ENCODE measurements at places on chromosomes 2 and 18.

DNA sequence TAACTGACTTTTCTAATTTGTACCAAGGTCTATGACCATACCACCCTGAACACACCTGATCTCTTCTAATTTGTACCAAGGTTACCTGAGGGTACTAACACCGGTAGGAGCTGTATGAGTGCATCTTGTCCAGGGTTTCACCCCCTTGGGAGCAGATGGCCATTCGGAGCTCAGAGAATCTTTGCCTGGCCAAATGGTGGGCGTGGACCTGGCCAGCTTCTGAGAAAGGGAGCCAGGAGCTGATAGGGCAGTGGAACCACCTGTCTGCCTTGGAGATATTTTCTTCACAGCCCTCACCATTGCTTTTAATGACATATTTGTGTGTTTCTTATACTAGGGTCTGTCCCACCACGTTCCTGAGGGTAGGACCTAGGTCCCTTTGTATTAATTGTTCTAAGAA is 188.9 kb downstream of the LDLRAD4 start:
- no peak overlapping the region for H3K27ac ChIP-seq
- H3K27me3 ChIP-seq, result no peaks in the 10 kb centered on the region
- H3K4me3 ChIP-seq, result no peak overlapping the region
- DNase-seq, result no peak
- no peaks in the 10 kb centered on the region for H3K36me3 ChIP-seq

- no peaks in the 10 kb centered on the region for H3K36me3 ChIP-seq
- H3K4me1 ChIP-seq, result peaks cover 2% of the 10 kb centered on the region
- H3K27me3 ChIP-seq, result no peaks in the 10 kb centered on the region
- no peak overlapping the region for H3K27ac ChIP-seq
- no peak for DNase-seq
- H3K4me3 ChIP-seq, result no peak overlapping the region
Measured at GRCh38 chr2:239397931-239398471, 2.8 kb downstream of the HDAC4 start.

- no peaks in the 10 kb centered on the region for H3K27me3 ChIP-seq
- no peak for DNase-seq
Measured at GRCh38 chr2:95379371-95379831, 23.1 kb upstream of the FAHD2A start.

DNA sequence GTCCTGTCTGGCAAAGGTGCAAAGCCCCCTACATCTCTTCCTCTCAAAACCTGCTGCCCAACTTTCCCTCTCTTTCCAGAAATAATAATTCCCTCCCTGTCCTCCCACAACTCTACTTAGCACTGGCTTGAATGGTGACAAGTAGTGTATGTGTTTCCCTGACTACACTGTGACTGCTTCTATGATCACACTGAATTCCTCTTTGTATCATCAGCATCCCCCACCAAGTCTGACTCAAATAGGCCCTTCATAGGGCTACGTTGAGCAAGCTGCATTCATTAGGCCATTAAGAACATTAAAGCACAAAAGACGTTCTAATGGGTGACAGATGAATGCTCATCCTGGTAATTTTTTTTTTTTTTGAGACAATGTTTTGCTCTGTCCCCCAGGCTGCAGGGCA is 13.7 kb upstream of the ST3GAL5 start:
- no peak overlapping the region for H3K27ac ChIP-seq
- DNase-seq, result no peak
- no peaks in the 10 kb centered on the region for H3K36me3 ChIP-seq

- H3K36me3 ChIP-seq, result no peaks in the 10 kb centered on the region
- H3K4me3 ChIP-seq, result no peak overlapping the region
- no peaks in the 10 kb centered on the region for H3K4me1 ChIP-seq
- DNase-seq, result no peak
- no peaks in the 10 kb centered on the region for H3K27me3 ChIP-seq
- H3K27ac ChIP-seq, result no peak overlapping the region
Measured at GRCh38 chr2:74646834-74647482, 1.2 kb downstream of the M1AP start.

GRCh38 chr2:195863564-195863963 is 205.1 kb downstream of the DNAH7 start:
- H3K36me3 ChIP-seq, result no peaks in the 10 kb centered on the region
- H3K27me3 ChIP-seq, result no peaks in the 10 kb centered on the region
- H3K27ac ChIP-seq, result no peak overlapping the region
- no peak overlapping the region for H3K4me3 ChIP-seq

GRCh38 chr2:240324312-240325015 is 111.0 kb upstream of the GPC1 start:
- DNase-seq, result no peak
- H3K36me3 ChIP-seq, result no peaks in the 10 kb centered on the region
- no peak overlapping the region for H3K27ac ChIP-seq
- H3K27me3 ChIP-seq, result no peaks in the 10 kb centered on the region
- no peaks in the 10 kb centered on the region for H3K4me1 ChIP-seq
- no peak overlapping the region for H3K4me3 ChIP-seq

DNA sequence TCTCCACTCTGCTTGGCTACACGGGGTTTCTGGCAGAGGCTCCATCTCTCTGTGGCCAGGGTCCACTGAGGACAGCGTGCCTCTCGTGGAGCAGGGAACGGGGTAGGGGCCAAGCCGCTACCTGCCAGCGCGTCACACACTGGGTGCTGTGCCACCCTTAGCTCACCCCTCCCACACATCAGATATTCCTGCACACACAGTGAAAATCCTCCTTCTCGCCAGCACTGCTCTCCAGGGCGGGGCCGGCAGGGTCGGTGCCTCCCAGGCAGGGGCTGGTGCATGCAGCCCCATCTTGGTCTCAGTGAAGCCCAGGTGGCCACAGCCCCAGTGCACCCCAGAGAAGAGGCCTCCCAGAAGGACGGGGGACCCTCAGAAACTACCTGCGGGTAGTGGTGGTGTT is 124.6 kb downstream of the MBP start:
- no peaks in the 10 kb centered on the region for H3K27me3 ChIP-seq
- H3K36me3 ChIP-seq, result no peaks in the 10 kb centered on the region
- no peaks in the 10 kb centered on the region for H3K4me1 ChIP-seq
- no peak overlapping the region for H3K4me3 ChIP-seq
- no peak overlapping the region for H3K27ac ChIP-seq
- DNase-seq, result no peak

- no peak overlapping the region for H3K27ac ChIP-seq
- no peaks in the 10 kb centered on the region for H3K27me3 ChIP-seq
- H3K36me3 ChIP-seq, result no peaks in the 10 kb centered on the region
- H3K4me3 ChIP-seq, result no peak overlapping the region
Measured at GRCh38 chr2:120265006-120265405, 12.4 kb downstream of the RALB start.

DNA sequence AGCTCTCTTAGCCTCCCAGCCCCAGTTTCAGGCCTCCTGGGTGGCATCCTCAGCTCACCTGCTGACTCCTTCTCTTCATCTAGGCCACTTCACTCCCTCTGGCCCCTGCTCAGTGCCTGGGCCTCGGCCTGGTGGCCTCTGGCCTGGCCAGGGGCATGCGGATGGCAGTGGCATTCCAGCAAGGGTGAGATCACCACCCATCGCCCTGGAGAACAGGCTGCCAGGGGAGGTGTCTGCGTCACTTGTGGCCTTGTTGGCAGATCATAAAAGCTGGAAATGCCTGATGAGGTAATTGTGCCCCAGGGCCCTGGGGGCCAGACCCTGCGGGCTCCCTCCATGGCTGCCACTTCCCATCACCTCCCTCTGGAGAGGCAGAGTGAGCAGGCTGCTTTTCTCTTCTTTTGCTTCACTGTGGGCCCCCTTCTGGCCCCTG is 72.5 kb upstream of the SMAD2 start:
- H3K36me3 ChIP-seq, result no peaks in the 10 kb centered on the region
- no peak overlapping the region for H3K4me3 ChIP-seq
- peak; percentile 75 for DNase-seq
- H3K4me1 ChIP-seq, result no peaks in the 10 kb centered on the region
- H3K27me3 ChIP-seq, result no peaks in the 10 kb centered on the region

DNA sequence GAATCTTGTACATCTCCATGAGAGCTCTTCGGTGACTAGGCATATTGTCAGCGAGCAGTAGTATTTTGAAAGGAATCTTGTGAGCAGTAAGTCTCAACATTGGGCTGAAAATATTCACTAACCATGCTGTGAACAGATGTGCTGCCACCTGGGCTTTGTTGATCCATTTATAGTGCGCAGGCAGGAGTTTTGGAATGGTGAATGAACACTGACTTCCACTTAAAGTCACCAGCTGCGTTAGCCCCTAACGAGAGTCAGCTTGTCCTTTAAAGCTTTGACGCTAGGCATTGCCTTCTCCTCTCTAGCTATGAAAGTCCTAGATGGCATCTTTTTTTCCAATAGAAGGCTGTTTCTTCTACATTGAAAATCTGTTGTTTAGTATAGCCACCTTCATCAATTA is 4.1 kb downstream of the ASB1 start:
- no peaks in the 10 kb centered on the region for H3K4me1 ChIP-seq
- no peak for DNase-seq
- H3K27ac ChIP-seq, result no peak overlapping the region
- peaks cover 3% of the 10 kb centered on the region for H3K36me3 ChIP-seq

GRCh38 chr2:70725505-70725904 is 42.5 kb downstream of the ADD2 start:
- no peak for DNase-seq
- no peak overlapping the region for H3K4me3 ChIP-seq
- no peak overlapping the region for H3K27ac ChIP-seq

GRCh38 chr2:191947235-191947634 is 100.3 kb upstream of the CAVIN2 start:
- H3K4me1 ChIP-seq, result no peaks in the 10 kb centered on the region
- DNase-seq, result no peak
- no peak overlapping the region for H3K4me3 ChIP-seq
- no peak overlapping the region for H3K27ac ChIP-seq
- no peaks in the 10 kb centered on the region for H3K27me3 ChIP-seq

GRCh38 chr2:73050121-73050545 is 21.4 kb downstream of the SFXN5 start:
- H3K27me3 ChIP-seq, result no peaks in the 10 kb centered on the region
- H3K4me3 ChIP-seq, result no peak overlapping the region
- no peaks in the 10 kb centered on the region for H3K4me1 ChIP-seq
- H3K36me3 ChIP-seq, result no peaks in the 10 kb centered on the region
- no peak overlapping the region for H3K27ac ChIP-seq

DNA sequence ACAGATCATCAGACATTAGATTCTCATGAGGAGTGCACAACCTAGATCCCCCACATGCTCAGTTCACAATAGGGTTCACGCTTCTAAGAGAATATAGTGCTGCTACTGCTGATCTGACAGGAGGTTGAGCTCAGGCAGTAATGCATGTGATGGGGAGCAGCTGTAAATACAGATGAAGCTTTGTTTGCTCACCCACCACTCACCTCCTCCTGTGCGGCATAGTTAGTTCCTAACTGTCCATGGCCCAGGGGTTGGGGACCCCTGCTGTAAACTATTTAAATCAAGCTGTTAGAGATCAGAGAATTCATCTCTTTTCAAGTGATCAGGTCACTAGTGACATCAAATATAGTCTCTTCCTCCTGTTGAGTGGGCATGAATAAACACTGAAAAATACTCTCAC is 88.8 kb upstream of the ACVR2A start:
- H3K4me3 ChIP-seq, result no peak overlapping the region
- H3K4me1 ChIP-seq, result no peaks in the 10 kb centered on the region
- H3K36me3 ChIP-seq, result no peaks in the 10 kb centered on the region

- DNase-seq, result peak; percentile 31
- no peaks in the 10 kb centered on the region for H3K27me3 ChIP-seq
- no peak overlapping the region for H3K27ac ChIP-seq
- no peaks in the 10 kb centered on the region for H3K4me1 ChIP-seq
- no peaks in the 10 kb centered on the region for H3K36me3 ChIP-seq
Measured at GRCh38 chr2:148674063-148675020, 29.8 kb downstream of the EPC2 start.

DNA sequence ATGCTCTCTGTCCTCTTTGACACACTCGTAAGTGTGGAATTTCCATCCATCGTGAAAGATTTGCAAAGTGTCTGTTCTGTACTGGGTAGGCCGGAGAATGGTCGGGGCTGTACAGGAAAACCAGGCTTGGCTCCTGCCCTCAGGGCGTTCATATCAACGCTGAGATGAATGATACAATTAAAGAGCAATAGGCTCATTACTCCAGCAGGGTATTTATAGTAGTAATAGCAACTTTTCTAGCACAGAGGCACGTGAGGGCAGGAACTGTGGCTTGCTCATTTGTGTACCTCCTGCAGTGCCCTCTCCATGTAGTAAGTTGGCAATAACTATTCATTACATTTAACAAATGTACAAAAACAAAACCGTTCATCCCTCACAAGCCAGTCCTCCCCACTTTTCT is 5.3 kb upstream of the NCK2 start:
- no peaks in the 10 kb centered on the region for H3K36me3 ChIP-seq
- H3K27ac ChIP-seq, result peak overlapping the region; percentile 29
- H3K4me3 ChIP-seq, result no peak overlapping the region
- no peaks in the 10 kb centered on the region for H3K4me1 ChIP-seq
- no peaks in the 10 kb centered on the region for H3K27me3 ChIP-seq
- no peak for DNase-seq

- H3K4me1 ChIP-seq, result peaks cover 7% of the 10 kb centered on the region
- no peaks in the 10 kb centered on the region for H3K27me3 ChIP-seq
- DNase-seq, result no peak
- H3K4me3 ChIP-seq, result no peak overlapping the region
- H3K36me3 ChIP-seq, result no peaks in the 10 kb centered on the region
- no peak overlapping the region for H3K27ac ChIP-seq
Measured at GRCh38 chr18:58505181-58505580, 123.7 kb downstream of the ALPK2 start.

Data from colonic mucosa (tissue), 4 donors.